ENCODE measurements at places on chromosomes 2 and 18.
A peak's percentile ranks its signal among the peaks of the same experiment; 100 is the strongest.

DNA sequence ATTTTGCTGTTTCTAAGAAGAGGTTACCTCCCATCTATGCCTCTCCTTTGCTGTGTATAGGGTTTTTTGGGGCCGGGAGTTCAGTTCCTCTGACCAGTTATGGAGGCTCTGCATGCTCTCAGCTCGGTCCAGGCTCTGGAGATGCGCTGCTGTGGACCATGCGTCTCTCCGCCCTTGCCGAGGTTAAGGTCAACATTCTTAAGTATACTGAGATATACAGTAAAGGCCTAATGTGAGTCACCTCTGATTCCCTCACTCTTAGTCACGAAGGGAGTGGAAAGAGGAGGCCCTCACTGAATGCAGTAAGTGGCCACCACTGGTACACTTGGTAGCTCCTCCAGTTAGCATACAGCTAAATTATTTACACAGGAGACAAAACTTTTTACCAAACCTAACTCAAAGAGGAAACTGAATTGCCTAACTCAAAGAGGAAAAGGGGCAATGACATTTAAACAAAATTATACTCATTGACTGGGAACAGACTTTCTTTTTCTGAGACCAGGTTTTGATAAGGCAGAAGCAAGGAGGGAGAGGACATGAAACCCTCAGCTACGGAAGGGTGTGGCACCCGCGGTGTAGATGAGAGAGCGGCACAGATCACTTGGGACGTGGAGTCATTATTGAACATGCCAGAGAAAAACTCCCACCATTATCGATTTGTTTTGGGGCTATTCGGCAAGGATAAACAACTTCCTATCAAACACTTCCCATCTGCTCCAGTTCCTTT is 98.7 kb downstream of the COPS8 start:
- no peak for DNase-seq

DNA sequence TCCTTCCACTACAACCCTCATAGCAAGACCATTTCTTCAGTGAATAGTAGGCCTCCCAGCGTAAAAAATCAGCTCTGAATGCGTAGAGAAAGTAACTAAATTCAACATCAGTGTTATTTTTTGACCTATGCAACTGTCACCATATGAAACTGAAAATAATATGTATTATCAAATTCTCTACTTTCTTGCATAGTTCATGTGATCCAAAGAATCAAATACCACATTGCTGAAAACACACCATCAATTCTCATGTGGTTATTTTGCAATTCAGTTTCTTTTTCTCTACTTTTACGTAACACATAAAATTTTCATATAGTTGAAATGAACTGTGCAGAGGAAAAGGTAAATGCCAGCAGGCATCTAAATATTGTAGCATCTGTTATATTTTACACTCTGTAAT is 208.5 kb upstream of the SPOPL start:
- DNase-seq = no peak

- no peak for DNase-seq
Observed at GRCh38 chr2:83990636-83991035, 468.4 kb downstream of the SUCLG1 start.

GRCh38 chr18:28040716-28041115 is 136.2 kb downstream of the CDH2 start:
- no peak for DNase-seq

- no peak for DNase-seq
Observed at GRCh38 chr2:32136097-32136496, 29.6 kb upstream of the SLC30A6 start.

DNA sequence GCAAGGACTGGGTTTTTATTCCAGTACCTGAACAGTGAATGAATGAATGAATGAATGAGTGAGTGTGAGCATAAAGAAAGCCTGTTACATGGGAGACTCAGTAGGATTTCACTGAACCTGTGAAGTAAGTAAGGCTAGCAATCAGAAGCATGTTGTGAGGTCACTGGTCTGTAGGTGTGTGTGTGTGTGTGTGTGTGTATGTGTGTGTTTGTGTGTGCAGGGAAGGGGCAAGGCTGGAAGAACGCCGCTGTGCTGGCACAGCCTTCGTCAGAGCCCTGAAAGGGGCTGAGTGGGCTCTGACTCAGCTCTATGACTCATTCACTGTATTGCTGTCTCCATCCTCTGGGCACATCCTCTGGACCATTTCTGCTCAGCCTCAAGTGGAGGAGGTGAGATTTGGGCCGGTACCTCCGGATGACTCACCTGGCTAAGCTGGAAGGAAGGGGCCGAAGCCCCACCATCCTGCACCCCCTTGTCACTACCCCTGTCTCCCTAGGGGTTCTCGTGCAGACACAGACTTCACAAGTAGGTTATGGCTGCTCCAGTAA is 51.4 kb upstream of the MRPL33 start:
- no peak for DNase-seq

DNA sequence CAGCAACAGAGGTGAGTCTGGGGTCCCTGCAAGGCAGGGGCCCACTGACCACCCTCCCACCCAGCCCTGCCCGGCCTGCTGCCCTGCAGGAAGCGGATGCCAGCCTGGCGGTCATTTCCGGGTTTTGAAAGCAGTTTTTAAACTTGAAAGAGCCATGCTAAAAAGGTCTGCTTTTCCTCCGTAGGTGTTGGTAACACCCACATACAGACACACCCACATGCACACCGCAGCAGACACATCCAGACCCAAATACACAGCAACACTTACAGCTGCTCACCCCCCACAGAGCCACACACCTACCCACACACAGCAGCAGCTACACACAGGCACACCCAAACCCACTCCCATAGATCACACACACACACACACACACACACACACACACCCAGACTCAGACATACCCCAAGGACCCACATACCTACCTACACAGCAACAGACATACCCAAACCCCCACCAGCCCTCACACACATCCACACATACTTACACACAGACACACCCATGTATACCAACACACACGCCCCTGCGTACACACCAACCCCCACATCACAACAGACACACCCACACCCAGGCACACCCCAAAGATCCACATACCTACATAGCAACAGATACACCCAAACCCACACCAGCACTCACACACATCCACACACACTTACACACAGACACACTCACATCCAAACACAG is 7.6 kb downstream of the ZFP36L2 start:
- DNase-seq = no peak

DNA sequence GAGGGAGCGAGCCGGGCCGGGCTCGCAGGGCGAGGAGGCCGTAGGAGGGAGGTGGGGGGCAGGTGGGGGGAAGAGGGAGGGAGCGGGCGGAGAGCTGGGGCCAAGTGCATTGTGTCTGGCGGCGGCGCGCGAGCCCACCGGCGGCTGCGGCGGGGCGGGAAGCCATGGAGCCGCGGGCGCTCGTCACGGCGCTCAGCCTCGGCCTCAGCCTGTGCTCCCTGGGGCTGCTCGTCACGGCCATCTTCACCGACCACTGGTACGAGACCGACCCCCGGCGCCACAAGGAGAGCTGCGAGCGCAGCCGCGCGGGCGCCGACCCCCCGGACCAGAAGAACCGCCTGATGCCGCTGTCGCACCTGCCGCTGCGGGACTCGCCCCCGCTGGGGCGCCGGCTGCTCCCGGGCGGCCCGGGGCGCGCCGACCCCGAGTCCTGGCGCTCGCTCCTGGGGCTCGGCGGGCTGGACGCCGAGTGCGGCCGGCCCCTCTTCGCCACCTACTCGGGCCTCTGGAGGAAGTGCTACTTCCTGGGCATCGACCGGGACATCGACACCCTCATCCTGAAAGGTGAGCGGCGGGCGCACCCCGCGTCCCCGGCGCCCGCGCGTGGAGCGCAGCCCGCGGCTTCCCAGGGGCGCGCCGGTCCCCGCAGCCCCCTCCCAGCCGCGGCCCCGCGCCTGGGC is at the start of gene TMEM178A:
Gene TMEM178A (plus strand): TSS at position 107 of the 680 bp plus-strand sequence. CDS start 58 bp downstream, at position 165.
- DNase-seq = peak; percentile 29

GRCh38 chr2:233972941-233973575 is 55.9 kb downstream of the TRPM8 start:
- DNase-seq = no peak

GRCh38 chr2:177671662-177672061 is 279.1 kb downstream of the AGPS start:
- no peak for DNase-seq

DNA sequence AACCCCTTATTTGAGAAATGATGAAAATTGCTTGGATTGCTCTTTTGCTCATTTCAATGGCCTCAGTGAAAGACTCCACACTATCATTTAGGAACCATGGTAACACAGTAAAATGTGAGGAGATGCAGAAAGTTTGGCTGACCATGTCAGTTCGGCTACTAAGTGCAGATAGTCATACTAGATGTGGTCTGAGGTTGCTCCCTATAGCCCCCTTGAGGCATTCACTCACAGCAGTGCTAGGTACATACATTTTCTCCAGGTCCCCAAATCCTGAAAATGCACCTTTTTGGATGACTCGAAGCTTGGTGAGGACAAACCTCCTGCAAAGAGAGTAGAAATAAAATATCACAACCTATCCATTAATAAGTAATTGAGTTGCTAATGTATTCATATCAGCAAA is 86.3 kb downstream of the FSHR start:
- no peak for DNase-seq

GRCh38 chr2:162062559-162062958 is 11.5 kb downstream of the DPP4 start:
- no peak for DNase-seq

- no peak for DNase-seq
Observed at GRCh38 chr2:105038383-105039061, 653 bp downstream of the MRPS9 start.

DNA sequence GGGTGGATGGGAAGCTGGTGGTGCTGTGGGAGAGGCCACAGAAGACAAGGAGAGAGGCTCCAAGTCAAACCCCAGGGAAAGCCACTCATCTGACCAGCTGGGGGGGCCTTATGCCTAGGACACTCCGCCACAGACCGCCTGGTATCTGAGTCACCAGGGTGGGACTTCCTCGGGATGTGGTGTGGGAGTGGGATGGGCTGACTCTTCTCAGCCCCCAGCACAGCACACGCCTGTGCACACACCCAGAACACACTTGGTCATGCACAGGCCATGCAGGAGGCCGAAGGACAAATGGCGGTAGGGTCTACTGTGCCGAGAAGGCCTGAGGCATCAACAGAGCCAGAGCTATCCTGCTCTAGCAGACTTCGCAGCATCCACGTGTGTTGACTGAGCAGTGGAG is 136.4 kb downstream of the INHBB start:
- no peak for DNase-seq

- no peak for DNase-seq
Observed at GRCh38 chr2:205556357-205556756, 125.9 kb upstream of the NRP2 start.

DNA sequence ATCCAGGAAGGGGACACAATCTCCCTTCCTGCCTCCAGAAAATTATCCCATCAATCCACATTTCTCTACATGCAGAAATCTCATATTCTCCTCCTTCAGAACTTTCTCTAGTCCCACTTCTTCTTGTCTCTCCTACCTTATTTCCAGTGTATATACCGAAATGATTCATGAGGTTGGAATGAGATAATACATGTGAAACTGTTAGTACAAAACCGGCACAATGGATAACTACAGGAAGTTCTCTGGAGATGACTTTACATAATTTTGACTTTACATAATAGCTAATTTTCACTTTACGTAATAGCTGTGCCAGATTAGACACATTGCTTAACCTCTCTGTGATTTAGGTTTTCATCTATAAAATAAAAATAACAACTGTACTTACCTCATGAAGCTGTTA is 801.3 kb downstream of the ERBB4 start:
- DNase-seq = no peak

DNA sequence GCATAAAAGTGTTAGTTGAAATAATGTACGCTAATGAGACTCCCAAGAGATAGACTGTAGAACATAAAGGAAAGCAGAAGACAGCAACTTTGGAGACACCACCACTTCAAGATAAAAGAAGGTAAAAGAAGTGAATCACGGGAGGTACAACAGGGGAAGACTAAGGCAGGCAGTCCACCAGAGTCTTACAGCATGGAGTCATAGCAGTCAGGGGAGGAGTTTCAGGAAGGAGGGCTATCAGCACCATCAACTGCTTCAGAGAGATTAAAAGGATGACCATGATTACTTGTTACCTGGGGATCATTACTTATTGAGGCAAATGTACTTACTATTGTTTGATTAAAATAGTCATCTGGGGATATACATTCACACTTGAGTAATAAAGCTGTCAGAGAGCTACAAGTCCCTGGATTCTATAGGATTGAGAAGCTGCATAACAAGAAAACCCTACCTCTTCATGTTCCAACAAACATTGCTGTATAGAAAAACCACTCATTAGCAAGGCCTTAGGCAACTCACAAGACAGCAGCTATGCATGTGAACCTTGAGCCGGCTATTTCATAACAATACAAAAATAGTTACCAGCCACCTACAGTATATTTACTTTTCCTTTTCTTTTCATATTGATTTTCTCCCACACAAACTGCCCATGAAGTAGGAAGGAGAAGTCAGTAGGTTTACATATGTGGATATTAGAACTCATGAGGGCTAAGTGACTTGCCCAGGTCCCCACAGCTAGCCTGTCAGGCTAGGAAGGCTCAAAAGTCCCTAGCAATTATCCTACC is 101.7 kb downstream of the PDE11A start:
- no peak for DNase-seq

GRCh38 chr2:96869822-96870625 is at the start of gene SEMA4C:
Gene SEMA4C, minus strand, starts transcription at chr2:96870080. Its CDS starts 2,194 bp downstream, at chr2:96867886.
- peak; percentile 33 for DNase-seq

GRCh38 chr2:112877423-112877822 is 33.5 kb upstream of the IL37 start:
- no peak for DNase-seq

GRCh38 chr2:31170071-31170698 is 31.9 kb upstream of the GALNT14 start:
- peak; percentile 44 for DNase-seq

DNA sequence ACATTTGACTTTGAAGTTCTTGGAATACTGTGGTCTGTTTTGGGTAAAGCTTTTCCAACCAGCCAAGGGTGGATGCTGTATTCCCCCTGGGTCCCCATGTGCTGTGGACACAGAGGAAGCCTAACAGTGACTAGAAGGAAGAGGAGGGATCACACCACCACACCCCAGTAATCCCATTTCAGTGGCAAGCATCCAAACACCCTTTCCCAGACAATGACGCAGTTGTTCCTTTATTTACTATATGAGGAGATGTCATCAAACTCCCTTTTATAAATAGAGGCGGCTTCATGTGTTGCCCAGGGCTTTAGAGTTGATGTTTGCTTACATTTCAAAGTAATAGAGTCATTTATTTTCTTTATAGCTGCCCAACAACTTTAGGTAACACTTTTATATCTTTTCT is 959.4 kb upstream of the GYPC start:
- peak; percentile 25 for DNase-seq

- no peak for DNase-seq
Observed at GRCh38 chr2:75317316-75317715, 118.0 kb upstream of the TACR1 start.
